ENCODE measurements at places on chromosomes 7 and 10.

- no peak for DNase-seq
These were observed 1.0 kb downstream of the TRPV5 start for GRCh38 chr7:142932386-142933091.

- DNase-seq = no peak
These were observed 29.7 kb upstream of the GTF2I start for GRCh38 chr7:74627661-74628411.

DNA sequence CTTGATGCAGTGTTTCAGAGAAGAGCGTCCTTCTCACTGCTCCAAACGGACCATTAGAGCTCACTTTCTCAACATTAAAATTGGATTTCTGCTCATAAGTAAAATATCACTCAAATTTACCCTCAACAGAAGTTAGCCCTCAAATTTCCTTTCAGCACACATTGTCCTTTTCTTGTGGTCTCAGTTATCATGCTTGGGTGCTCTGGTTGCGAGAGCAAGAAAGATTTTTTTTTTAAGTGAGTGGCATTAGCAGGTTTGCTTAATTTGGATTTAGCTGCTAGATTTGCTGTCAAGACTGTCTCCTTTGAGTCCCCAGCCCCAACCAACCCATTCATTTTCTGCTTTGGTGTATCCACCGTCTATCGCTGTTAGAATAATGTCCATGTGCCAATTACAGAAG is 2.6 kb upstream of the CH25H start:
- DNase-seq = no peak

DNA sequence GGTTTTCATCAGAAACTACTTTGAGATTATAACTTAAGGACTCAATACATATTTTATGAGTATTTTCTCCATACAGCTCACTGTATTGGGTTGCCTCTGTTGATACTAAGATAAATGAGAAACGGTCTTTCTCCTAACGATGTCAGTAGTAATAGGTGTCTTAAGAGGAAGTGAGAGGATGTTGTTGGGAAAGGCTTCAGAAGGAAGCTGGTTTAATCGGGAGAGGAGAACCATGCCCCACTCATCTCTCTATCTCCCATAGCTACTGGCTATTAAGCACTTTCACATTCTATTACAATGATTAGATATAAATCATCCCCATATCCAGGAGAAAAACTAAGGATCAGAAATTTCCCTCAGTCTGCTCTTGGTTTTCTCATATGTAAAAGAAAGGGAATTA is 2.0 kb downstream of the CLEC5A start:
- DNase-seq = no peak

DNA sequence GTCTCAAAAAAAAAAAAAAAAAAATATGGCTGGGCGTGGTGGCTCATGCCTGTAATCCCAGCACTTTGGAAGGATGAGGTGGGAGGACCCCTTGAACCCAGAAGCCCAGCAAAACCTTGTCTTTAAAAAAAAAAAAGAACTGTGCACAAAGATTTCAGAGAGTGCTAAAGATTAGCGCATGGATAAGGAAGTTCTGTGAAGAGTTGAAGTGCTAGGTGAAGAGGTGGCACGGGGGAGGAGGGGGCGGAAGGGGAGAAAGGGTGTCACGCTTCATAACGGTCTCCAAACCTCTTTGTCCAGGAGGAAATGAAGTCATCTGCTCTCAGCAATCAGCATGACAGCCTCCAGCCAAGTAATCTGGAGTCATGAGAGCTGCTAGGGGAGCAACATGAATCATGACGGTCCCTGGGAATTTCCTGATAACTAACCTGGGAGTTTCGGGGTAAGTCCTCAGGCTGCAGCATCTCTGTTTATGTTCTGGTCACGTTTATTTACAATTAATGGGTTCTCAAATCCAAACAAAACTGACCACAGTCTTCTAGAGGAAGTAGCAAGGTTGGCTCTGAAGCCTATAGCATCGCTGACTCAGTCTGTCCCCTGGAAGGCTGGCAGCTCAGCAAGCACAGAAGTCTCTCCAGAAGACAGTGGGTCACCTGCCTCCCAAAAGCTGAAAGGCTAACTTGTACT is 1.9 kb upstream of the PLAU start:
- DNase-seq = peak; percentile 100

- DNase-seq = no peak
These were observed 97.6 kb upstream of the GSDME start for GRCh38 chr7:24854866-24855265.

- no peak for DNase-seq
These were observed 1.1 kb downstream of the SH3PXD2A start for GRCh38 chr10:103854265-103854685.

DNA sequence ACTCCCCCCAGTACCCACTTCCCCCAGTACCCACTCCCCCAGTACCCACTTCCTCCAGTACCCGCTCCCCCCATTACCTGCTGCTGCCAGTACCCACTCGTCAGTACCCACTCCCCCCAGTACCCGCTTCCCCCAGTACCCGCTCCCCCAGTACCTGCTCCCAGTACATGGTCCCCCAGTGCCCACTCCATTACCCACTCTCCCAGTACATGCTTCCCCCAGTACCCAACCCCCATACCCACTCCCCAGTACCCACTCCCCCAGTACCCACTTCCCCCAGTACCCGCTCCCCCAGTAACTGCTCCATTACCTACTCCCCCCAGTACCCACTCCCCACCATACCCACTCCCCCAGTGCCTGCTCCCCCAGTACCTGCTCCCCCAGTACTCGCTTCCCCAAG is 550.6 kb downstream of the DNAJB6 start:
- no peak for DNase-seq

GRCh38 chr7:96861-97260 is 95.5 kb upstream of the FAM20C start:
- DNase-seq = no peak

- no peak for DNase-seq
These were observed 89.4 kb upstream of the LEP start for GRCh38 chr7:128151635-128152034.

- no peak for DNase-seq
These were observed 60.0 kb upstream of the MKLN1 start for GRCh38 chr7:131267631-131268030.

DNA sequence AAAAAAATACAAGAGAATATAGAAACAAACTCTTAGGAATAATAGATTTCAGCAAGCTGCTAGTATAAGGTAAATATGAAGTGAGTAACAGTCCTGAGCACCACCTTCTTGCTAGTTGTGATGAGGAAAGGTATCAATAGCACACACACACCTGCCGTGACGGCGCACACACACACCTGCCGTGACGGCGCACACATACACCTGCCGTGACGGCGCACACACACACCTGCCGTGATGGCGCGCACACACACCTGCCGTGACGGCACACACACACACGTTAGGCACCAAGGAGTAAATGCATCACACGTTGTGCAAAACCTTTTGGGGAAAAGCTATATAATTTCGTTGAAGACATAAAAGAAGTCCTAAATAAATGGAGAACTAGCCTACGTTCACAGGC is 4.7 kb upstream of the JAKMIP3 start:
- DNase-seq = no peak

DNA sequence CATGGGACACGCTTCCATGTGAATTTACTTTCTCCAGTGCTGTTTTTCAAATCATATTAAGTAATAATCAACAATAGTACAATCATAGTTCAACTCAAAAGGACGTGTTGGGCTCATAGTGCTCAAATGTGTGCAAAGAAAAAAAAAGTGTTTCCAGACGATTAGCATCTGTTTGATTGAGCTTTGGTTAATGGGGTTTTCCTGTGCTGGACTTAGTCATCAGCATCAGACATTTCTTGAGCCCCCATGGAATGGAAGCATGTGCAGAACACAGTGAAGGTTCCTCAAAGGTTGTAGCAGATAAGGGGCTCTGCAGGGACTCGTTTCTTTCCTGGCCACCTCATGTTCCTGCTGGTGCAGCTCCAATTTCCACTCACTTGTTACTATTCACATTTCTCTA is 233.9 kb downstream of the PAXIP1 start:
- DNase-seq = no peak

GRCh38 chr7:132614428-132615318 is 38.4 kb upstream of the PLXNA4 start:
- no peak for DNase-seq

- no peak for DNase-seq
These were observed 2.7 kb downstream of the RPP38 start for GRCh38 chr10:15099886-15100285.

GRCh38 chr7:50331564-50332208 is 27.2 kb downstream of the IKZF1 start:
- no peak for DNase-seq

- no peak for DNase-seq
These were observed 32.4 kb upstream of the SMKR1 start for GRCh38 chr7:129469930-129470329.

Data from mammary epithelial cell (primary cell).